ENCODE measurements at places on chromosomes 5 and 9.

DNA sequence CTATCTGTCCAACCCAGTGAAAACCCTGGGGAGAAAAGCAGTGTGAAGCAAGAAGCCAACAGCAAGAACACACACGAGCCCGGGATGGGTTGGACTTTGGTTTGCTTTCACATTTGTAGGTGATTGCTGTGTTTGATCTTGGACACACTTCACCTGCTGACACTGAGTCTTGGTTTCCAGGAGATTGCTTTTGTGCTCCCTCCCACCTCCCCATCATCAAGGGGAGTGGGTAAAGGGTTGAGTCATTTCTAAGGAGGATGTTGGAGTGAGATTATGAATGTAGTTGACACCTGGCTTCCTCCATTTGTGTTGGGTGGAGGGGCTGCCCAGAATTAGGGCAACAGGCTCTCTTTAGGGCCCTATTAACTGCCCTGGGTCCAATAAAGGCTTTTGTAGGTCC, 37.5 kb downstream of the ANKDD1B start:
- no peak for DNase-seq

DNA sequence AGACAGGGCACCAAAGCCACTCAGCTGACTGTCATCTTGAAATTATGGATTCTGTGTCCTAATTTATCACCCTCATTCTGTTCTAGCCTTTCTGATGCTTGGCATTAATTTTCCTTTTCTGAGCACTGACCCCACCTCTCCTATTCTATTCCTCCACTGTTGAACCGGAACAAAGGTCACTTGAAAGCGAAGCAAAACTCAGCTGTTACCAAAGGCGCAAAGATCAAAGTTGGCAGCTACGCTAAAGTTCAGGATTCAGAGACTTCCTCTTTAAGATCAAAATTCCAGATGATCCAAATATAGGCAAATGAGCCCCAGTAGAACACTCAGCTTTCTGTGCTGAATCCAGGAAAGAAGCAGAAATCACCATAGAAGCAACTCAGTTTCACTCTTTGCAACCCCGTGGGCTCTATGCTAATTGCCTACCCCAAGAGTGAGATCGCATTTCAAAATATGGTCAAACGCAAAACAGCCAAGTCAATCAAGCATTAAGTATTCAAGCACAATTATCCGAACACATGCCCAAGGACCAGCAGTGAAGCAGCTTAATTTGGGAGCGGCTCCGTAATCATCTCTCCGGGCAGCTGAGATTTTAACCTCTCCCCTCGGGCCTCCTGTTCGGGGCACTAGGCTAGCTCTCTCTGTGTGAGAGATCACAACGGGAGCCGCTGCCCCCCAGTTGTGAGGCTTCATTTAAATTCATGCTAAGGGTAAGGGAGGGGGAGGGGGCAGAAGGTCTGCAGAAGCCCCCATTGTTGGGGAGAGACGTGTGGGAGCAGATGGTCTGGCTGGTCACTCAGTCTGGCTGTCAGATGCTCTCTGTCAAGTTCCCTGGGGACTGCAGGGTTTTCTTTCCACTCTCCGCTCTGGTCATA, 288.6 kb downstream of the ELAVL2 start:
- DNase-seq: no peak

DNA sequence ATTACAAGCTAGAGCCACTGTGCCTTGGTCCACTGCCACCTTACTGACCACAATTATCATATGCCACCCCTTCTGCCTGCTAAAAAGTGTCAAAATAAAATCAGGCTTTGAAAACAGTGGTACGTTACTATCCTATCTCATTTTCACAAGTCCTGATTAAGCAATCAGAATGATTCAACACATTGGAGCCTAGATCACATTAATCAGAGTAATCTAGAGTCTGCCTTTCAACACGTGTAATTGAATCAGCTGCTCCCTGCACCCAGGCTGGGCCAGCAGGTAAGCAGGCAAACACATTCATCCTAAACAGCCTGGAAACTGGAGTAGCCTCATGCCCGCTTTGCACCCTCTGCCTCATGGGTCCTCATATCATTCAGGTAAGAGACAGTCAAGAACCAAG, 186.2 kb downstream of the DCP2 start:
- DNase-seq: no peak

DNA sequence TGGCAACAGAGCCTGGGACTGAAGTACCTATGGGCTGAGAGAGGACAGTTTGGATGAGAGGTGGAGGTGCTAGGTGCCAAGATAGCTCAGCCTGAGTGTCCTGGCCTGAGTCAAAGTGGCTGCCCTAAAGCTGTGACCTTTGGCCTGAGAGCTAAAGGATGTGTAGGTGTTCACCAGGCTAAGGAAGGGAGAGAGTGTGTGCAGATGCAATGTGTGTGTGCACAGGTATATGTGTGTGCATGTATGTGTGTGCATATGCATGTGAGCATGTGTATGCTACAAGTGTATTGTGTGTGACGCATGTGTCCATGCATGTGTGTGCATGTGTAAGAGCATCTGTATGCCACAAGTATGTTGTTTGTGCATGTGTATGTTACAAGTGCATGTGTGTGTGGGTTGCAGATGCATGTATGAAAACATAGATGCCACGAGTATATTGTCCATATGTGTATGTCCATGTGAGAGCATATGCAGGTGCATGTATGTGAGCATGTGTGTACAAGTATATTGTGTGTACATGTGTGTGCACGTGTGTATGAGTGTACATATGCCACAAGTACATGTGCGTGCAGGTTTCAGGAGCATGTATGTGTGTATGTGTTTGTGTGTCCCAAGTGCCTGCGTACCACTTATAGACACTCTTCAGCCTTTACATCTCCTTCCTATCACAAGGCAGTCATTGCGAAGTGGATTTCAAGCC, 102.6 kb downstream of the SH3TC2 start:
- DNase-seq: no peak

DNA sequence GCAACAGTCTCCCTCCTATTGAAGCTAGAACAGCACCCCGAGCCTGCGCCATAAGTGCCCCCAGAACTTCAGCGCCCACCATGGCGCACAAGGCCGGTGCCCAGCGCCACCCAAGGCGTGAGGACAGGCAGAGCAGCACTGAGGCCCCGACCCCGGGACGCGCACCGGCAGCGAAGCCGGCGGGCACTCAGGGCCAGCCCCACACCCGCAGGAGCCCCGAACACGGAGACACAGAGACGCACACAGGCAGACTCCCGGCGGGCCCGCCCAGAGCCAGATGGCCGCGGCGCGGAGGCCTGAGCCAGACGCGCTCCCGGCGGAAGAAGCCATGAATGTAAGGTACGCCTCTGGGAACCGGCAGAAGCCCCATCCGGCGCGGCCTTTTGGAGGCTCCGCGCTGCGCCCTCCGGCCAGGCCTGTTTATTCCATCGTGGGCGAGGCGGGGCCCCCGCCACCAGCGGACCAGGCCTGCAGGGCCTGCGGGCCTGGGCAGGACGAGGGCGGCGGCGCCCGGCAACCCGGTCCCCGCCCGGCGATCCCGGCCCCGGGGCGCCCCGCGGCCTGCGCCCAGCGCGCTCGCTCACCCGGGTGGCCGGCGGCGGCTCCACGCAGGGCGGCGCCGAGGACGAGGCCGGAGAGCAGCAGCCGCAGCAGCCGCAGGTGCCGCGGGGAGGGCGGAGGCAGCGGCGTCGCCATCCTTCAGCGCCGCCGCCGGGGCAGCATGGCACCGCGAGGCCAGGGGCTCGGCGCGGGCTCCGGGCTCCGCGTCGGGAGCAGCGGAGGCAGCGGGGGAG, 486 bp downstream of the NPDC1 start:
- DNase-seq: no peak

DNA sequence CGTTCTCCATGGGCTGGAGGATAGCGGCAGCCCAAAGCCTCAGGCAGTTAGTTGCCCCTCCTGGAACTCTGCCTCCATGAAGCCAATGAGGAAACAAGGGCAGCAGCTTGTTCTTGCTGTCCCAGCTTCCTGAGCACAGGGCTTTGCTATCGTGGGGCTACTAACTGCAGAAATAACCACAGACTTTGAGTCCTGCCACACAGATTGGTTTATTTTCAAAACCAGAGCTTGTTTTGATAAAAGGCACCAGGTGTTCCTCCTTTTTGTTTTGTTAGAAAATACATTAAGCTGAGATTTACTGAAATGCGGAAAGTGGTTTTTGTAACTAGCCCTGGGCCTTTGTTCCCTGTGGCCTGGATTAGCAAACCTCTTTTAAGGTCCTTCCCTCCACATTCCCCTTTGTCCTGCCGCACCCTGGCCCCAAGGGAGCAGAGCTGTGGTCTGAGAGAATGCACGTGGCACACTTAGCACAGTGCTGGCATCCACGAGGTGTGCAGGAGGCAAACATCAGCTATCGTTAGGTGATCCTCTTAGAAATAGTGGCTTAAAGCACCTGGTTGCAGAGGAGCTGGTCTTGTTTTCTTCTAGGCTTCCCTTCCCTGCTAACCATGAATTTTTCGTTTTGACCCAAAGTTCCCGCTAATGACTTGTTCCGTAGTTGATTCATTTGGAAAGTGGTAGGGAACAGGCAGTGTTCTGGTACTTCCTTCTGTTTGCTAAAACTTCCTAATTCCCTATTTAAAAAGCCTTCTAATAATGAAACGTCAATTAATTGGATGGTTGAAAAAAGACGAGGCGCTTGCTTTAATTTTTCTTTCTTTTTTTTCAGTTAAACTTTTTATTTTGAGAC, 21.5 kb downstream of the MVB12B start:
- no peak for DNase-seq

- peak; percentile 37 for DNase-seq
Measured at GRCh38 chr5:54959673-54960418, 25.5 kb downstream of the ESM1 start.

DNA sequence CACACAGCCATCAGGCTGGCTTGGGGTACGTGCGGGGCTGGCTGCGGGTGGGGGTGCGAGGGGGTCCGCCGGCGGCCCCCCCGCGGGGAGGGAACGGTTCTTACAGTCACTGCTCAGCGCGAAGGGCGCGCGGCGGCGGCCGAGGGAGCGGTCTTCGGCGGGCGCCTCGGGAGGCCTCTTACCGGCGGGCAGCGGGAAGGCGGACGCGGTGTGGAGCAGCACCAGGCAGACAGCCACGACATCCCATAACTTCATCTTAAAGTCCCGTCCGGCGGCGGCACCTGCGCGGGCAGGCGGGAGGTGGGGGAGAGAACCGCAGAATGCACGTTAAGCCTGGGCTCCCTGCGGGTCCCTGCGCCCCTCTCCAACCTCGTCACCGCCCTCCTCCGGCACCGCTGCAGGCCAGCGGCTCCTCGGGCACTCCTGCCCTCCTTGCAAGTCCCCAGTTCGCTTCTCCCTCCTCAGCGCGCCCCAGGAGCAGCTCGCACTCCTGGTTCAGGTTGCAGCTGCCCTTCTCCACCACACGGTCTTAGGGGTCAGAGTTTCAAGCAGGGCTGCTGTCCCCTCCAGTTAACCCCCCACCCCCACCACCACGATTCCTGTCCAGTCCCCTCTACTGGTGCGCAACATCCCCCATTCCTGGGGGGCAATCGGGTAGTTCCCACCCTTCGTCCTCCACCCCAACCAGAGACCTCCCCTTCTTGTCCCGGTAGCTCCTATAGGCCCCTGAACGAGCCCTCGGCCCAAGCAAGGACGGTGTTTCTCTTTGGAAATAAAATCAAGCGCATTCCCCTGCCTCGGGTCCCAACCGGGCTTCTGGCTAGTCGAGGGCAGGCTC, 5.1 kb downstream of the GDNF start:
- no peak for DNase-seq

- no peak for DNase-seq
Measured at GRCh38 chr5:128052780-128053179, 30.8 kb upstream of the SLC12A2 start.

- no peak for DNase-seq
Measured at GRCh38 chr5:10556289-10556807, 7.5 kb upstream of the ANKRD33B start.

DNA sequence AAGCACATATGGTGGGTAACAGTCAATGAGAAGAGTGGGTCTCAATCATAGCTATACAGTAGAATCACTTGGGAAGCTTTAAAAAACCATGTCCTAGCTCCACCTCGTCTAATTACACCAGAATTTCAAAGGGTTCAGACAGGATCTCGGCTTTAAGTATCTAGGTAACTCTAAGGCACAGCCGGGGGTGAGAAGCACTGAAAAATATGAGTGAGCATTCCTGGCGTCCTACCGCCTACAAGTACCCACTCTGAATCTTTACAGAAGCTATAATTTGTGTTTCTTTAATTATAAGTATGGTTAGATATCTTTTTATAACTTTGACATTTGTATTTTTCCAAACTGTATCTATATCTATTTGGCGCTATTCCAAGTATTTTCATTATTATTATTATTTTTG, 16.1 kb downstream of the PAIP1 start:
- DNase-seq: no peak
